ENCODE measurements at places on chromosomes 2 and 18.

DNA sequence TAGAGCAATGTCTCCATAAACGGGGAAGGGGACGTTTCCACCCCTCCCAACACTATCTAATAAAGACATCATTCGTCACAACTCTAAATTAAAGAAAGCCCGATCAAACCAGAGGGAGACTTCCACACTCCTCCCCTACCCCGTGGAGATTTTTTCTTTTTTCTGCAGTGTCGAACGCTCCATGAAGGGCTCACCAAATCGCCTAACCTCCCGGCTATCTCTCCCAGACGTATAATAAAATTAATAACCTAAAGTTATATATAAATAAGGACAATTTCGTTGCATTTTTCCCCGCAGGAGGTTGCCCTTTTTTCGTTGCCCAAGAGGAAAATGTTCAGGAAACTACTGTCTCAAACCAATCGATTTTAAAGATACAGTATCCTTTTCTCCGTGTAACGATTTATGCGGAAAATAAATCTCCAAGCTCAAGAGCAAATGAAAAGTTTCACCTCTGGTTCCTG is 2.4 kb downstream of the EVX2 start:
- no peak for DNase-seq

GRCh38 chr2:47155091-47155876 is at the start of gene STPG4:
STPG4 (minus strand) TSS chr2:47155308; CDS start chr2:47155251, 57 bp downstream.
- DNase-seq, result no peak

DNA sequence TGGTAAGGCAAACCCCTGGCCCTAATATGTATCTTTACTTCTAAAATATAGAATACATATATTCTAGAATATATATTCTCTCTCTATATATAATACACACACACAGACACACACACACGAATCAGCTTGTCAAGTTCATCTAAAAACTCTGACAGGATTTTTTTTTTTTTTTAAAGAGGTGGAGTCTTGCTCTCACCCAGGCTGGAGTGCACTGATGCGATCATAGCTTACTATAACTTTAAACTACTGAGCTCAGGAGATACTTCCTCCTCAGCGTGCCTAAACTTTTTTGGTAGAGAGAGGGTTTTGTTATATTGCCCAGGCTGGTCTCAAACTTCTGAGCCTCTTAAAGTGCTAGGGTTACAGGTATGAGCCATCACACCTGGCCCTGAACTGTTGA is 45.2 kb downstream of the DOK1 start:
- no peak for DNase-seq

DNA sequence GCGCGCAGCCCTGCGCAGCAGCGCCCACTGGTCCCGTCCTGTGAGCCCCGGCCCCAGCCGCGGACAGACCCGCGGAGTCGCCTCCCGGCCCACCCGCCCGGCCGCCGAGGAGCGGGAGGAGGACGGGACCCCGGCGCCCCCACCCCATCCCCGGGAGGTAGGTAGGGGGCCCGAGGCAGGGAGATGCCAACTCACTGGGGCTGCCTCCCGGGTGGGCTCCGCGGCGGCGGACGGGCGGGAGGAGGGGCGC is 160 bp downstream of the SPTBN1 start:
- DNase-seq, result no peak

DNA sequence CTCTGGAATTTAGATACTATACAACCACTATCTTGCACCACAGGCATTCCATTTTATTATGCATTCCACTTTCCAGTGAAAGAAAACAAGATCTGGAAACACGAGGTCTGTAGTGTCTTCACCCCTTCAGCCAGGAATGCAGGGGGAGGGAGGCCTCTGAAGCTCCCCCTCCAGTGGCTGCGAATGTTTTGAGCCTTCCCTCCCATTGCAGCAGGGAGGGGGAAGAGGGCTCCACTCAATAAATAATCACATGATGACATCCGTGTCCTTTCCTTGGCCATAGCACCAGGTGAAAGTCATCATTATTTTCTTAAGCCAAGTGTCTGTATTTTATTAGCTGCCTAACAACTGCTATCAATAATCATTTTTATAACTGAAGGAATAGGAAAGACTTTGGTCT is 38.6 kb downstream of the ALPK2 start:
- peak; percentile 84 for DNase-seq

DNA sequence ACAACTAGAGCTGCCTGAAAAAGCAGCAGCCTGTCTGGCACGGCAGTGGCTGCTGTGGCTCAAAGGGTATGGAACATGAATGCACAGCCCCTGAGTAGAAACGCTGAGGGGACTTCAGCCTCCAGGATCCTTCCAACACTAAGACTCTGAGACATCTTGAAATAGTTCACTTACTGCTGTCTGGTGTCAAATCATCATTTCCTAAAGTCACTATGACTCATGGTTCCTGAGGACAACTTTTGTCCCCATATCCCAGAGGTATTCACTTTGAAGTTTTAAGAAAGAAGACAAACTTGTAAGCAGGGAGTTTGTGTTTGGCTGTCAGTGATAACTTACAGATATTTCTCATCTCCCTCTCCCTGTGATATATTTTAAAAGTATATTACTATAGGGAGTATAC is 33.3 kb upstream of the NEB start:
- peak; percentile 12 for DNase-seq

Data from adipocyte (in vitro differentiated cells).